ENCODE measurements at places on chromosomes 3 and 15.
A peak's percentile ranks its signal among the peaks of the same experiment; 100 is the strongest.

DNA sequence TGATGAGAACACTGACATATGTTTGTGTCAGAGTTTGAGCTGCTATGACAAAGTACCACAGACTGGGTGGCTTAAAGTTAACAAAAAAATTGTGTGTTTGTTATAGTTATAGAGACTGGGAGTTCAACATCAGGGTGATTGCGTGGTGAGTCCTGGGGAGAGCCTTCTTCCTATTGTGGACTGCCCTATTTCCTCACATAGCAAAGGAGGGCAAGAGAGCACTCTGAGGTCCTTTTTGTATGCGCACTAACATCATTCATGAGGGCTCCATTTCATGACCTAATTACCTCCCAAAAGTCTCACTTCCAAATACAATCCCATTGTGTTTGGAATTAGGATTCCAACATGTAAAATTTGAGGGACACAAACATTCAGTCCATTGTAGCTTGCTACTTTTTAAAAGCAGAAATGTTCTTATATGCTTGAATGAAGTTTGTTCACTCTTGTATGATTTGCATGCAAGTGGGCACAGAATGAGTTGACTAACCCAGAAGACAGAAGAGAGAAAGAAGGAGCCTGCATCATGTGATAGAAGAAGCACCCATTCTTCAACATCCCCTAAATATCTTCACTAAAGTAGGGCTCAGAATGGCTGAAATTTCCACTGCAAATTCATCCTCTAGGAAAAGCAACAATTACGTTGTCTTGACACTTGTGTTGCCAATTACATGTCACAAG lies 18.9 kb upstream of the ALCAM start:
- DNase-seq = no peak

DNA sequence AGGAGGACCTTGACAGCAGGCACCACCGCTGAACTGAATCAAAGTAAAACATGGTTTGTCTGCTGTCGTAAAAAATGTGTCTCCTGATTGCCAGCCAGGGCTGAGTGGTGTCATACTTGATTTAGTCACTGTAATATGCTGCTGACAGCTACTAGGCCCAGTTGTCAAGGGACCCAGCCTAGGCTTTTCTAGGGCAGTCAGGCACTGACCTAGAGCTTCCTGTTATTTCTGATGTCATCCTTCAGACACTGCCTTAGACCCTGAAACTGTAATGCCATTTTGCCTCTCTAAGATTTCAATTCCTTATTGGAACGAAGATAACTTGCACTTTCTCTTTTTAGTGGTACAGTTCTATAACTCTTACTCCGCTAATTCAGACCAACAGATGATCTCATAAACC lies 2.6 kb upstream of the MRPL3 start:
- no peak for DNase-seq

GRCh38 chr15:55383687-55384086 lies 24.5 kb downstream of the CCPG1 start:
- no peak for DNase-seq

DNA sequence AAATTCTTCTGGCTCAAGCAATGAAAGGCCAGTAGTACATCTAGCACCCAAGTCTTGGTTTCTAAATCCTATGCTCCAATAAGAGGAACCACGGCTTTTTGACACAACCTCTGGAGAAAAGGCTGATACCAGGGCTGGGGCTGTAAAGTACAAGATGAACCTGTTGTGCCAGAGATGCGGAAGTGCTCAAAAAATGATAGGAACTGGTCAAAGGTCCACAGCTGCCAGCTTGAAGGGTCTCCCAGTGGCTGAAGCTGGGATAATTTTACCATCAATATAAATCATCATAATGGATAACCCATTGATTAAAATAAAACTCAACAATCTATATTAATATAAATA lies 558 bp upstream of the NCEH1 start:
- DNase-seq = no peak

- no peak for DNase-seq
Measured at GRCh38 chr15:74995779-74996765, 709 bp downstream of the SCAMP5 start.

GRCh38 chr15:67359431-67360079 lies 105.0 kb downstream of the IQCH start:
- DNase-seq = no peak

DNA sequence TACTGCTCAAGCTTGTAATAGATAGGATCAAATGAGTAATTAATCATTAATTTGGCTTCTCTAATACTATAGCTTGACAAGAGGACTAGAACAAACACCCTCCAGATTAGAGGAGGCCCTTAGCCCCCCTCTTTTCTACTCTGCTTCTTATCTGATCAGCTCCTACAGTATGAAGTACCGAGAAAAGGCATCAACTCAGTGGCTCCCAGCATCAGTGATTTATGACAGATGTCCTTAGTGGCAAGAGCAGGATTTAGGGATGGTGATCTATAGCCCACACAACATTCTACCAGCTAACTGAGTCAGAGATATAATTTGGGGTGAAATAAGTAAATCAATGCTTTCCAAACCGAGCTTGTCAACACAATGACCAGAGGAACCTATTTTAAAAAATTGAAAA lies 541.1 kb downstream of the NLGN1 start:
- DNase-seq = no peak

DNA sequence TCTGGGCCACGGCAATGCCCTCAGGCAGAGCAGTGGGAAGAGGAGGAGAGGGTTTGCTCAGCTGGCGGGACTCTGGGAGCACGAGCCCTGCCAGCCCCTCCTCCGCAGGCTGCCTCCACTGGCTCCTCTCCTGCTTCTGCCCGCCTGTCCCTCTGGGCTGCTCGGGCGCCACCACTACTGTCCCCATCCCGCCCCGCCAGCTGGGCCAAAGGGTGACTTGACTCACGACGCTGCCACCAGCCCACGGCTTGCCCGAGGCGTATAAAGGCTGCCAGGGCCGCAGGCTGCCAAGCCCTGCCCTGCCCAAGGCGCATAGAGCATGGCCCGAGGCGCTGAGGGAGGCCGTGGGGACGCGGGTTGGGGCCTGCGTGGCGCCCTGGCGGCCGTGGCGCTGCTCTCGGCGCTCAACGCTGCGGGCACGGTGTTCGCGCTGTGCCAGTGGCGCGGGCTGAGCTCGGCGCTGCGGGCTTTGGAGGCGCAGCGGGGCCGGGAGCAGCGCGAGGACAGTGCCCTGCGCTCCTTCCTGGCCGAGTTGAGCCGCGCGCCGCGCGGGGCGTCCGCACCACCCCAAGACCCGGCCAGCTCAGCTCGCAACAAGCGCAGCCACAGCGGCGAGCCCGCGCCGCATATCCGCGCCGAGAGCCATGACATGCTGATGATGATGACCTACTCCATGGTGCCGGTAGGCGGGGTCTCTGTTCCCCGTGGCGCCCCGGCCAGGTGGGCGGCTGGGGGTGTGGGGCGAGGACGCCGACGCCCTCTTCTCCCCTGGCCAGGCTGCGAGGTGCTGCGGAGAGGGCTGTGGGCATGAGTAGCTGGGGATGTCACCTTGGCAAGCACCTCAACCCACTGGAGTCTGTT lies at the start of gene GLDN:
Gene GLDN (plus strand): TSS at position 290 of the 861 bp plus-strand sequence. CDS start 30 bp downstream, at position 320.
- DNase-seq = peak; percentile 10

DNA sequence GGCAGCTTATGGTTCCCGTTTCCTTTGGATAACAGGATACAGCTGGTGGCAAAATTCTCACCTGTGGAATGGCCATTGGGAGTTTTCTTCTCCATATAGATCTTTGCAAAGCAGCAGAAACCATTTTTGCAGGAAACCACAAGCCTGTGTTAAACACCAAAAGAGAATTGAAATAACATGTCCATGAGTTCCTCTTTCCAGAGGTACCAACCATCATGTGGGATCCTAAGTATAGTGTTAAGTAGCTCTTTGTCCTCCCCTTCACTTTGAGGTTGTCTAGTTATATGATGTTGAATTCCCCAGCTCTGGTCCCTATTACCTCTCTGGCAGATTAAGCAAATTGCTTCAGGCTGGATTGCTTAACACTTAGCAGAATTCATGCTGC lies 94.9 kb downstream of the AKAP13 start:
- no peak for DNase-seq

GRCh38 chr15:65249641-65250040 lies 37.0 kb downstream of the PARP16 start:
- no peak for DNase-seq

DNA sequence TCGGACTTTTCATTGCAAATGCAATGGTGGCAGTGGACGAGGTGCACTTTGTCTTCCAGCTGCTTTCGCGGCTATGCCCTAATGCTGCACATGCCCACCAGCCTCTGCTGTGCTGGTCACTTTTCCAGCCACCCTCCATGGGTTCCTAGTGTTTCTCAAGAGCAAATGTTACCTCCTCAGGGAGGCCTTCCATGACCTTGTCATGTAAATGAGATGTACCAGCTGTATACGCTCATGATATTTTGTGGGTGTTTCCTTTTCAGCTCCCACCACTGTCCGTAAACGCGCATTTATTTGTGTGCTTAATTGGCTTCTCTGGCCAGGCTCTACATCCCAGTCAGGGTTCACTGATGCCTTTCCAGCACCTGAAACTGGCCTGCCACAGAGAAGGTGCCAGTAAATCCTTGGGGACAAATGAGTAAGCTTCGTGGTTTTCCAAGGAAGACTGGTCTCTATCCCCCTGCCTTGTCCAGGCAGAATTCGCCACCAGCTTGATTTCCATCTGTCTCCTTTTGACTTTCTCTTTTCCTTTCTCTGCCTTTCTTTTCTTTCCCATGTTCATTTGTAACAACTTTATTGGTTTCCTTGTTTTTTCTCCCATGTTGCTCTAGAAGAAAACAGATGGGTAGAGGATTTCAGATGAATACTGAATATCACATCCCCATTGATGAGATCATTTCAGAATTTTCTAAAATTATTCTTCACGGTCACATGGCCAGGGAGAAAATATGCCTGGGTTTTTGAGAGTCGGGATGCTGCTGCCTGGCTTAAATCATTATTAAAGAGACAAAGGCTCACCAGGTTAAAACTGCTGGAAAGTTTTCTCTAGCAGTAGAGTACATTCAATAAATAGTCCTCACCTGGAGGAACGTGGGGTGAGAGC lies 82.5 kb downstream of the CHST2 start:
- DNase-seq = no peak

GRCh38 chr3:14652-15051 lies 181.9 kb upstream of the CHL1 start:
- DNase-seq = no peak

DNA sequence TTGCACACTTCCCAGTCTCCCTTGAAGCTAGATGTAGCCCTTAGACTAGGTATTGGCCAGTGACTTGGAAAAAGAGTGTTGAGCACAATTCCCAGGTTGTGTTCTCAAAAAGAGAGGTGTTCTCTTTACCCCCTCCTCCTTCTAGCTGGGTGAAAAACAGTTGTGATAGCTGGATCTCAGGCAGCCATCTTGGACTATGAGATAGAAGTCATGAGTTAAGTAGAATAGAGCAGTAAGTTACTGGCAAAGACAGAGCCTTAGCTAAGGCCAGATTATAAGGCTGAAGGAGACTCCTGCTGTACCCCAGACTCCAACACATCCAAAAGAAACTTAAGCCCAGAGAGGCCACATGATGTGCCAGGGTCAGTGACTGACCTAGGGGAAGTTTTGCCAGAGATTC lies 8.1 kb upstream of the STRA6 start:
- no peak for DNase-seq

DNA sequence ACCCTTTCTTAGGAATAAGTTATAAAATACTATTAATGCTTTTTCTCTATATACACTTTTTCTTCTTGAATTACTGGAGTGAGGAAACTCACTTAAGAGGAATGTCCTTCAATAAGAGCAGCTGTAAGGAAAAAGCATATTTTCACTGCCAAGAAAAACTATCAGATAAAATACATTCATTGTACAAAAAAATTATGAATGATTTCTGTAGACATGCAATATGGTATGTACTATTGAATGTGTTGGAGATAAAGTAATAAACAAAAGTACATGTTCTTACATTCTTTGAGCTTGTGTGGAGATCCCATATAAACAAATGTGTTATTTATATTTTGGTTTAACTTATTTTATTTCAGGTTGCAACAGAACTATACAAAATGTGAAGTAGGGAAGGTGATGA lies 241.0 kb upstream of the ZNF717 start:
- no peak for DNase-seq

DNA sequence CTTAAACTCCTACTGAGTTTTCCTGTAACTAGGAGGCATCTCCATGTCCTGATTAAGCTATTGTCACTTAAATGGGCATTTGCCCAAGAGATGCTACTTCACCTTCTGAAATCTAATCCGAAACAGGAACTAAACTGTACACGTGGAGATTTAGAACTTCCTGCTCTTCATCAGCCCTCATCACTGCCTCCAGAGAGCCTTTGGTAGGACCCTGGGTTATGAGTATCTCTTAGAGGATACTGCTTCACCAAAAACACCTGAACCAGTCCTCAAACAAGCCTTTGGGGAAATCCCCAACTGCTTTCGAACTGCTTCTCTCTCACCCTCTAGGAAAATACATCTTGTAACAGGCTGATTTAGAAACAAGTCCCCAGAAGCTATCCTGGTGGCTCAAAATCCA lies 320.3 kb downstream of the GAP43 start:
- DNase-seq = no peak

- no peak for DNase-seq
Measured at GRCh38 chr3:195169011-195169649, 101.8 kb downstream of the XXYLT1 start.

DNA sequence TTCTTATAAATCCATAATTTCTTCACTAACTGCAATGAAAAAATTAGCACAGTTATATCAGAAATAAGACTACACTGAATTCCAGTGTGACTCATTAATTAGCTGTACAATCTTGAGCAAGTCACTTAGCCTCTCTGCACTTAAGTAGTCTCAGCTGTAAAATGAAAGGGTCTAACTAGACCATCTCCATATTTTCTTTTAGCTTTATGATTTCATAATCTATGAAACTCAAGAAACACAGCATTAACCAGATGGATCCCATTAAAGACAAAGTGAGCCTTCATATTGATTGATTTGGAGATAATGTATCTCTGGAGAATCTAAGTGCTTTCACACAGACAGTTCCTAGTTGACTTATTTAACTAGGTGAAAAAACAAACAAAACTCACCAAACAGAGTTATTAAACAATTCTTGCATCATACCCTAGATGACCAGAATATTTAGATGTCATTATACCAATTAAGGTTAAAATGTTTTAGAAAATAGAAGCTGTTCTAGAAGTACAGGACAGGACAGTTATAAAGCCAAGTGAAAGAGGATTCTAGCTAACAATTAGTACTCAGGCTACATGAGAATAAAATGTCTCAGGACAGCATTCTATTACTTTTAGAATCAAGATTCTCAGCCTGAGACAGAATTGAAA lies 11.2 kb downstream of the CSNK1G1 start:
- no peak for DNase-seq
